ENCODE measurements at places on chromosomes 4 and X.

DNA sequence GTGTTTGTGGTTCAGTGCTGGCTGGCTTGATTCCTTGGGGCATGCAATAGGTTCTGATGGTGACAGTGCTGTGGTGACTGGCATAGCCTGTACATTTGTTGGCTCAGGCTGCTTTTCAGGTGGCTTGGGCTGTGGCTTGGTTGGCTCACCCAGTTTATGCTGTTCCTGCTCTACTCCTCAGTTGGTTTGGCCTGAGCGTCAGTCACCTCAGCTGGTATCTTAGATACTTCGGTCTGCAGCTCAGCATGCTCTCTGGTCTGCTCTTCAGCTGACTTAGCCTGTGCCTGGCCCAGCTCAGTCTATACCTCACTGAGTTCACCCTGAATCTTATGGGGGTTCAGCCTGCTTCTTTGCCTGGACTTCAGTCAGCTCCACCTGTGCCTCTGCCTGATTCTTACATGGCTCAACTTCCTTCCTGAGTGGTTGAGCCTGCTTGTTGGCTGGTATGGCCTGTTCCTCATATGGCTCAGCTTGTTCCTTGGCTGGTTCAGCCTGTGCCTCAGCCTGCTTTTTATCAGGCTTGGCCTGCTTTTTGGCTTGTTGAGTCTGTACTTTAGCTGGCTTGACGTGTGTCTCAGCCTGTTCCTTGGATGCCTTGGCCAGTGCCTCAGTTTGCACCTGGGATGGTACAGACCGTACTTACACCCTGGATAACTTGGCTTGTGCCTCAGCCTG, 170.6 kb downstream of the MSN start:
- no peak for DNase-seq

- DNase-seq = peak; percentile 76
Measured at GRCh38 chr4:30380404-30380998, 339.7 kb upstream of the PCDH7 start.

GRCh38 chrX:154991039-154991438, 31.5 kb downstream of the F8 start:
- no peak for DNase-seq

GRCh38 chr4:106301393-106302061, 14.5 kb downstream of the TBCK start:
- DNase-seq = peak; percentile 65

DNA sequence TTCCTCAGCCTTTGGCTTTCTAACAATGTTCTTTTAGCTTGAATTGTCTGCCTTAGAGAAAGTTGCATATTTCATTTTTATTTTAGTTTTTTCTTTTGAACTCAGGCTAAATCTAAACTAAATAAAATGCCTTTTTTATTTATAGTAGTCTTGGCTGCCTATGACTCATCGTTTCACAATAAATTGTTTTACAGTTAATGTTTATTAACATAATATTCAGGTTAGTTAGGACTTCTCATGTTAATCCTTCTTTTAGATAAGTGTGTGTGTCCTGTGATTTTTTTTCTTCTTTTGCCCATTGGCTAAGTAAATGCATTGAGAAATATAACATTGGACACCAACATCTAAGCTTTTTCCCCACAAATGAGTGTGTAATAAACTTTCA, 1.6 kb downstream of the RP2 start:
- DNase-seq = peak; percentile 22

DNA sequence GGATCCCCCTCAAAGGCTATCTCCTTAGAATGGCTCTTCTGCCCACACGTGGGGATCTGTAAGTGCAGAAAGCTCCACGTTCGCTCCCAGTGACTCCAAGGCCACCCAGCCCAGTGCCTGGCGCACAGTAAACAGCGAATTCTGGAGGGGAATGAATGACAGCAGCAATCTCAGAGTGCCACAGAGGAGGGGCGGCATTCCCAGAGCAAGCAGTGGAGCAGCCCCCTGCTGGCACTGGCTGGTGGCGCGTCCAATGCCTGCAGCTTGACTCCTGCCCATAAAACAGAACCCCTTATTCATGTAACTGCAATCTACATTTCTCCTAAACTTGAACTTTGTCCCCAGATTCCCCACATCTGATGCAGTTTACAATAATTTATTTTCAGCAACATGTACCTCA, 6.9 kb upstream of the HELT start:
- DNase-seq = peak; percentile 24

- peak; percentile 51 for DNase-seq
Measured at GRCh38 chr4:184375027-184375426, 99.3 kb downstream of the IRF2 start.

DNA sequence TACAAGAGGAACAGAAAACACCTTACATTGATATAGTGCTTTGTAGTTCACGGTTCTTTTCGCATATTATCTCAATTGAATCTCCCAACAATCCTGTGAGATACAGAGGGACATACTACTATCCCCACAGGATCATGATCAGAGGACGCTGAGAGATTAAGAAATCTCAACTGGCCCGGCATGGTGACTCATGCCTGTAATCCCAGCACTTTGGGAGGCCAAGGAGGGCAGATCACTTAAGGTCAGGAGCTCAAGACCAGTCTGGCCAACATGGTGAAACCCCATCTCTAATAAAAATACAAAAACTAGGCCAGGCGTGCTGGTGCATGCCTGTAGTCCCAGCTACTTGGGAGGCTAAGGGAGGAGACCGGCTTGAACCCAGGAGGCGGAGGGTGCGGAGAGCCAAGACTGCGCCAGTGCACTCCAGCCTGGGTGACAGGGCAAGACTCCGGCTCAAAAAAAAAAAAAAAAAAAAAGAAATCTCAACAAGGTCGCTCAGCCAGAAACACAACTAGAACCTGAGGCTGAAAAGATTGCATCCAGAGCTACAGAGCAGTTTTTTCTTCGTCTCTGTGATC, 7.4 kb downstream of the APOO start:
- DNase-seq = no peak

DNA sequence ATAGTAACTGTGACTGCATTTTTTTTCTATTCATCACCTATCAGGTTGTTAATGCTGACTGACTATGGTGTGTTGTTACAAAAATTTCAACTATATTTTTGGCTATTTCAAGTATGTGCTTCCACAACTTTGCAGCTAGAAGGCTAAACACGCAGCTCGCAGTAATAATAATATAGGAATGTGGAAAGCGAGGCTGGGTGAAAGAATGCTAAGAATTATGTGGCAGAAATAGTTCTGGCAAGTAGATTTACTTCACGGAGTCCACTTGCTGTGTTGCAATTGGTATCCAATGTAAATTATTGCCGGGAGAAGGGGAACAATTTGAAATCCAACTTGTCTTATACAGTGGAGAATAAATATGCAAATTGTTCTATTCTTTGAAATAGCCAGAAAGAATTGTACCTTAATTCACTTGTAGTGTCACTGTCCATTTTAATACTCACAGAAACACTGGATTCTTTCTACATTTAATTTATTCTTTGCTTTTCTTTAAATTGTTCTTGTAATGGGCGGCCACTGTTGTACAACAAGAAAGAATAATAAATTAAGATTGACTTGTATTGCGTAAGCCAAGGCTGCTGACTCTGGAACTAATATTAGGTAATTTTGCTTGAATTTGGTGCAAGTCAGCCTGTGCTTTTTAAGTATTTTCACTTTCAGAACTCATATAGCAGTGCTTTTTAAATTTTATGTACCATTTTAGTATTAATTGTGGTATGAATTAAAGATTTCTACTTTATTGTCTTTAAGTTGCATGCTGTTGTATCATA, 154.9 kb downstream of the FRMPD4 start:
- peak; percentile 31 for DNase-seq

DNA sequence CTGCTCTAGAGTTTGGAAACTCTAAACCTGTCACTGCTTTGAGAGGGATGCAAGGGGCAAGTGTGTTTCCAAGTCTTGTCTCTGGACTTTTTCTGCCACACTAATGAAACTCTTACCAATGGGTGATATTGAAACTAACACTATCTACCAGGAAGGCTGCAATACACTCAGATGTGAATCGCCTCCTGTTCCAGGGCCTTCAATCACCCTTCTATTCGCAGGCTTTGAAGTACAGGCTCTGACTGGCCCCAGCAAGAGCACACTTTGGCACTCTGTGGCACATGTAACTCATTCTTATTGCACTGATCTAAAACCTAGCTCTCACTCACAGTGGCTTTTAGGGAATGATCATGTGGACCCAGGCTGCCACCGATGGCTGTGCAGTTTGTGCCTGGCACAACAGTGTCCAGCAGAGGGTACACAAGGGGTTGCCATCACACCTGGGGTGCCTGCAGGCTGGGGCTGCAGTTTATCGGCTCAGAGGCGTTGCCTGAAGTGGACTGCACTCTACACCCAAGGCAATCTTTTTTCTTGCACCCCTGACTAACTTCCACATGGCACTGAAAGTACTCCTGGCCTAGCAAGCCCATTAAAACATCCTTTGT, 210.8 kb downstream of the MGST2 start:
- no peak for DNase-seq

DNA sequence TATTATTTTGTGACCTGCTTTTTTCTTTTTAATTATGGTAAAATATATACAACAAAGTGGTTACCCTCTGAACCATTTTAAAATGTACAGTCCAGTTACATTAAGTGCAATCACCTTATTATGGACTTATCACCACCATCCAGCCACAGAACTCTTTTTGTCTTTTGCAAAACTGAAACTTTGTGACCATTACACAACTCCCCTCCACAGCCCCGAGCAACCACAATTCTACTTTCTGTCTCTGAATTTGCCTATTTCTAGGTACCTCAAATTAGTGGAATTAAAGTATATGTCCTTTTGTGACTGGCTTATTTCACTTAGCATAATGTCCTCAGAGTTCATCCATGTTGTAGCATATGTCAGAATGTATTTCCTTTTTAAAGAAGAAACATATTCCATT, 39.3 kb upstream of the WWC2 start:
- no peak for DNase-seq

DNA sequence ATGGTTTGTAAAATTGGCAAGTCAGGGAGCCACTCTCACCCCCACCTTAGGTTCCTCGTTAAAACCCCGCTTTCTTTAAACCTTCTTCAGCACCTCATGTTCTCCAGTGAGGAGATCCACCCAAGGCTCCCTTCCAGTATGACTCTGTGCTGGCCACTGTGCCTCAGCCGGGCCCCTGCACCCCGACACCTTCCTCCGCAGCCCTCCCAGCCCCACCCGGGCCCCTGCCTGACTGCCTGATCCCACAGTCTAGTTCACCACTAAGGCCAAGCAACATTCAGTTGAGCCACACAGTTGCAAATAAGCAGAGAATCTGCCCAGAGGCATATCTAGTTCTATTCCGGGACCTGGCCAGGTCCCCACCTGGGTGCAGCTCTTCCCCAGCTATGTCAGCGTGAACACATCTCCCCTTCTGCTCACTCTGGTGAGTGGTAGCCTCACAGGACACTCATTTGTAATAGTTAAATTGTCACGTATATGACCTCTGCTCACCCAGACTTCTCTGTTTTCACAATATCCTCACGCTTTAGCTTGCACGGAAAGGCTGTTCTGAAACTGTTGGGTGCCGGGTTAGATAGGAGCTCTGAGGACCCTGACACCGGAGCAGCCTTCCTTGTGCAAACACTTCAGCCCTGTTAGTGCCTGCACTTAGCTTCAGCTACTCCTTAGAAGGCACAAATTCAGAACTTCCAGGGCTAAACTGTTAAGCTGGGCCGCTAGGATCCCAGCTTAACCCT, 146.8 kb downstream of the DCTD start:
- no peak for DNase-seq

DNA sequence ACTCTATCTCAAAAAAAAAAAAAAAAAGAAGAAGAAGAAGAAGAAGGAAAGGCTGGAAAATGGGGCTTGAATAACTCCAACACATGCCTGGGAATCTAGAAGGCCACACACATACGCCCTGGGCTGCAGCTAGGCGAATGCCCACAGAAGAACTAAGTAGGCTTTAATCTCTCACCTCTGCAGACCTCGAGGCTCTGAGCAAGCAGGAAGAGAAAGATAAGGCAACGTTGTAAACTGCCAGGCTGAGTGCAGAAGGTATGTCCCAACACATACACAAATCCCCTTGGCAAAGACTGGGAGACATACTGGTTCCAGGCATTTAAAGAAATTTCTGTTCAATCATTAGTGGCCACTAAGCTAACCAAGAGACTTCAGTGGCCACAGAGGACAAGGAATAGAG, 18.4 kb downstream of the SLC38A5 start:
- no peak for DNase-seq

DNA sequence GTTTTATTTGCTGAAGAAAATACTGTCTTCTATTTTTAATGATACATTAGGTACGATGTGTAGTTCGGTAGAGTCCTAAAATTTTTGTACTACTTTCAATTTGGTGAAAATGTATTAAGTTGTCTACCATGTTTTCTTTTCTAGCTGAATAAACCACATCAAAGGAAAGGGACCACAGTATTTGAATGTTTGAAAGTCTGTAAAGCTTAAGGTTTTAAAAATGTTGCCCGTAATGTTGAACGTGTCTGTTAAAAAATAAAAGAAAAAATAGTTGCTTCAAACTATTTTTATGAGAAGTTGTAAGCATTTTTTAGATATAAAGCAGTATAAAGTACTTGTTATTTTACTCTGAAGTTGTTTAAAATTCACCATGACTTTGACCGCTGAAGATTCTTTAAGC, 3.2 kb downstream of the CDKN2AIP start:
- DNase-seq = no peak

DNA sequence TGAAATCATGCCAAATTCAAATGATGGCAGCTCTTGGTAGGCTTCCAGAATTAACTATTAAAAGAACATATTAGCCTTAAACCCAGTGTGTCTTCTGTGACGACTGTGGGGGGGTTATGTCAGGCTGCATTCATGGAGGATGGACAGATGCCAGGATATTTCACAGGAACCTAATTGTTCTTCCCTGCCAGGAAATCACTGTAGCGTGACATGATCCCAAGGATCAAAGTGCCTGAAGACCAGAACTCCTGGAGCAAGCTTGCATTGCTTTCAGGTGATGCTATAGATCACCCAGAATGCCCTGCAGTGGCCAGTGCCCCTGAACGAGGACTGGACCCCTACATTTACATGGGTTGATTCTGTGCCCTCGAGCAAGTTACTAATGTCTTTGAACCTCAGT, 1093.0 kb upstream of the TENM3 start:
- no peak for DNase-seq

DNA sequence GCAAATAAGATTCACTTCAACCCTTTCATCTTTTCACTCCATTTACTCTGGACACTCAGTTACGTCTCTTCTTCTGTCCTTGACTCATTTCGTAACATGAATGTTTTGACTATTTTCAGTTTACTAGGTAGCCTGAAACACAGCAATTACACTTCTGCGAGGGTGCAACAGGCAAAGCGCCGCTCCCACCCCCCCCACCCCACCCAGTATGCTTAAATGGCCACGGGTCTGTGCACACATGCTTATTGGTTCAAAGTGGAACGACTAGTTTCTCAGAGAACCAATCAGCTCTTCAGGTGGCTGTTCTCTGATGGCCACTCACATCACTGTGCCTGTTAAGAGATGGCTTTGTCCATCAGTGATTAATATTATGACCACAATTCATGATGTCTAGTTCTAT, 3.5 kb downstream of the BEND4 start:
- DNase-seq = no peak

GRCh38 chr4:31649878-31650277, 929.7 kb downstream of the PCDH7 start:
- no peak for DNase-seq

GRCh38 chrX:85993539-85994197, 53.7 kb downstream of the CHM start:
- DNase-seq = peak; percentile 38

- no peak for DNase-seq
Measured at GRCh38 chrX:25941559-25942250, 196.4 kb upstream of the MAGEB18 start.

GRCh38 chr4:55635741-55636655, at the start of gene NMU:
Gene NMU (minus strand): TSS chr4:55636298. CDS start chr4:55636192, 106 bp downstream.
- no peak for DNase-seq

Measured in iris pigment epithelial cell (primary cell).